Femur (tissue), 1 donor: ENCODE measurements at places on chromosomes 3 and 15.

DNA sequence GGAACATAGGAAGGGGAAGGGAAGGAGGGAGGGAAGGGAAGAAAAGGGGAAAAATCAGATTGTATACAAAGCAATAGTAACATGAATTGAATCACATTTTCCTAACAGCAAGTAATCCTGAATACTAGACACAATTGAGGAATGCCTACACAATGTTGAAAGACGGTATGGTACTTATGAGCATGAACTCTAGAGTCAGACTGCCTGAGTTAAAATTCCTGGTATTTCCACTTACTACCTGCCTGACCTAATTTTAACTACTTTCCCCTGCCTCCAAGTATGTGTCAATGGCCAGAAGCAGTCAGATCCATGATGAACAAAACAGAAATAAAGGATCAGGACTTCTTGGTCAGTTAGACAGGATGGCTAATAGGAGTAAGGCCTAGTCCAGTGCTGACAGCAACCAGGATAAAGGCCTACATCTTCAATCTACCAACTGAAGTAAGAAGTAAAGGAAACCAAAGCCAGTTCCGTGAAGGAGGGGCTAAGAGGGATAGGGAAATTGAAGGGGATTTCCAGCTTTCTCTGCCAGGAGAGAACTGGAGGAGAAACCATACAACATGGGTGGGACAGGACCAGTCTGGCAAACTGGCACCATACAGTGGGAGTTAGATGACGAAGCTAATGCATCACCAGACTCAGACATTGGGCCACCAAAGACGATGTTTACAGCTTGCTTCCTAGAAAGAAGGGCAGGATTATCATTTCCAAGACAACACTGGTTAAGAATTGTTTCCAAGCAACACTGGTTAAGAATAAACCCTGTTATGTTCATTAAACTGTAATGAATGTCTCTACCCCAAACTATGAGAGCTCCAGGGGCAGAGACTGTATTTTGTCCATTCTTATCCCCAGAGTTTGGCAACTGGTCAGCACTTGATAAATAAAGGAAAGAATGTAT is 151.6 kb upstream of the UBE2E2 start:
- DNase-seq = no peak

DNA sequence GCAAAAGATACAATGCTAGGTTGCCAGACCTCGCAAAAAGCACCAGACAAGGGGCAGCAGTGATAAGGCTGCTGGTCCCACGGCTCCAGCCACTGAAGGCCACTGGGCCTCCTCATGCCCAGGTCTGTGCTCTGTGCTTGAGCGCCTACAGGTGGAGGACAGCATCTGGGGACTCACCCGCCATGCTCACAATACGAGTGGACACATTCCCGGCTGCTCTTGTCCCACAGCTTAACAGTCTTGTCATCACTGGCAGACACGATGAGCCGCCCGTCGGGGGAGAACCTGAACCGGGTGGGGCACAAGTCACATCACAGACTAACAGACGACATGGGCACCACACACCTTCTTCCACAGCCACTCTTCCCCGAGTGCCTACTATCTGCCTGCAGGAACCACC is 7.4 kb downstream of the POC1A start:
- peak; percentile 17 for DNase-seq

GRCh38 chr3:39260957-39261356 is 18.9 kb downstream of the CX3CR1 start:
- peak; percentile 89 for DNase-seq

DNA sequence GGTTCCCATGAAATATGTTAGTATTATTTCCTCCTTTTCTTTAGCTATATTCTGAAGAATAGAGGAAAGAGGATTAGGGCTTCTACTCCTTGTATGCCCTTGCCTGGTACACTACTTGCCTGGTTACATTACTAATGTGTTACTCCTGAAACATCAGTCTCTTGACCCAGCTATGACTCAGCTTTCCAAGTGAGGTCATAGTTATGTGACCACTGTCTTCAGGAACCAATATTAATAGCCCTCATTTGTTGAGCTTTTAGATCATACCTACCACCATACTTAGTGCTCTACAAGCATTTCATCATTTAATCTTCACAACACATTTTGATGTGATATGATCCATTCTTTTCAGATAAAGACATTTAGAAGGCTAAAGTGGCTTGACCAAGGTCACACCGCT is 60.3 kb downstream of the CMSS1 start:
- no peak for DNase-seq

DNA sequence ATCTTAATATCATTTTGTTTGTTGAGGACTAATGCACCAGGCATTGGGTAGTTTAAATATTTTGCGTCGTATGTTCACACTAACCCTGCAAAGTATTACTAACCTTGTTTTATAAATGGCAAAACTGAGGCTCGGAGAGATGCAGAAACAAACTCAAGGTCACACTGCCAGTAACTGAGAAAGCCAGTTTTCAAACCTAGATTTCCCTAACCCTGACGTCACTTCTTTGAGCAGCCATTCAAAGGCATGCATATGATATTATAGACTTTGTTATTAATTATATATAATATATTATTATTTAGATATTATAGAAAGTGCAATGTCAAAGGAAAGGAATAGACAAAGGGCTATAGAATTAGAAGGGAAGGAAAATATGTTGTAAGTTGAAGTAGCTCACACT is 167.6 kb upstream of the EOMES start:
- no peak for DNase-seq

- peak; percentile 8 for DNase-seq
These were observed 21.0 kb downstream of the XXYLT1 start for GRCh38 chr3:195249858-195250464.

- DNase-seq = no peak
These were observed 43.2 kb downstream of the RIOX2 start for GRCh38 chr3:97928986-97929385.

DNA sequence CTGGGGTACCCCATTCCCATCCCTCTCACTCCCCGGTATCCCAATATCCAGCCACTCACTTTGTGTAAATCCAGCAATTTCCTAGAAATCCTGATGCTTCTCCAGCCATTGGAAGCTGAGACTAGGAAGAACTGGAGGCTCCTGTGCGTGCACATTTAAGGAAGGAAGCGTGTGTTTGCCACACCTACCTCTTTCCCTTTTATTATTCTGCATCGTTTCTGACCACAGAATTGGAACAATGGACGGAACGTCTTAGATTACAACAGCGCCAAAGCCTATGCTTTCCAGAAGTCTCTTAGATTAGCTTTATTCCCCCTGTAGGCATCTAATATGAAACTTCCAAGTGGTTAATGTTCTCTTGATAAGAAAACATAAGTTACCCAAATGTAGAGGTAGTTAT is 234.8 kb upstream of the TRIM42 start:
- no peak for DNase-seq

DNA sequence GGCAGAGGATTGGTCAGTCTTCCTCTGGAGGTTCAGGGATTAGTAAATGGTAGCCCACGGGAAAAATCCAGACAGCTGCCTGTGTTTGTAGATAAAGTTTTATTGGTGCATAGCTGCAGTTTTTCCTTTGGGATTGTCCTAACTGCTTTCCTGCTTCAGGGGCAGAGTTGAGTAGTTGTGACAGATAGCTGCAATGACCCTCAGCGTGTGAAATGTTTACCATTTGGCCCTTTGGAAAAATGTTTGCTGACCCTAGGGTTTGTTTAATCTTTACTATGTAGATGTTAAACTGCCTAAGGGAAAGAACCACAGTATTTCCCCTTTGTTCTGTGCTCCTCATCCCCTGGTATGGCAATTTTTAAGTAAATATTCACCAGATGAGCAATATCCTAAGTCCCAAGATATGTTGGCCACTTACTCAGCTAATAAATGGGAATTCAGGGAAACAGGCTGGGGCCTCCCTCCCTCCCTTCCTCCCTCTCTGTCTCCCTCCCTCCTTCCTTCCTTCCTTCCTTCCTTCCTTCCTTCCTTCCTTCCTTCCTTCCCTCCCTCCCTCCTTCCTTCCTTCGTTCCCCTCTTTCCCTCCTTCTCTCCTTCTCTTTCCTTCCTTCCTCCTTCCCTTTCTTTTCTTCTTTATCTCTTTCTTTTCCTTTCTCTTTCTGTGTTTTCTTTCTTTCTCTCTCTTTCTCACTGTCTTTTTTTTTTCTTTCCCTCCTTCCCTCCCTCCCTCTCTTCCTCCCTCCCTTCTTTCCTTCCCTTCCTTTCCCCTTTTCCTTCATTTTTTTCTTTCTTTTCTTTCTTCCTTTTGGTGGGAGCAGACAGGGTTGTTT is 234.6 kb upstream of the BHLHE40 start:
- DNase-seq = no peak

DNA sequence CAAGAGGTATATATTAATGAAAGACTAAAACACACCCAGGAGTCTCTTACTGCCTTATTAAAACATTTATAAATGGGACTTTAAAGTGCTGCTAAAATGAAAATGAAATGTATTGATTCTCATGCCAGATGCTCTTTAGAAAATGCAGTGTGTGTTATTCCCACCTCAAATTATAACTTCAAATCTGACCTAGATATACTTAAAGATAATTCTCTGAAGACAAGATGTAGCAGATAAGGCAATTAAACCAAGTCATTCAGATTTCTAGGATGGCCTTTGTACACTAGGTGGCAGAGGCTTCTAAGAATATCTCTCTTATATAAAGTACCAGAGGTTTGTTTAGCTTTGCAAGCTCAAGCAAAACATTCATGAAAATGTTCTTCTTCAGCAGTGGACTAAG is 26.9 kb upstream of the GOLGA8B start:
- no peak for DNase-seq

DNA sequence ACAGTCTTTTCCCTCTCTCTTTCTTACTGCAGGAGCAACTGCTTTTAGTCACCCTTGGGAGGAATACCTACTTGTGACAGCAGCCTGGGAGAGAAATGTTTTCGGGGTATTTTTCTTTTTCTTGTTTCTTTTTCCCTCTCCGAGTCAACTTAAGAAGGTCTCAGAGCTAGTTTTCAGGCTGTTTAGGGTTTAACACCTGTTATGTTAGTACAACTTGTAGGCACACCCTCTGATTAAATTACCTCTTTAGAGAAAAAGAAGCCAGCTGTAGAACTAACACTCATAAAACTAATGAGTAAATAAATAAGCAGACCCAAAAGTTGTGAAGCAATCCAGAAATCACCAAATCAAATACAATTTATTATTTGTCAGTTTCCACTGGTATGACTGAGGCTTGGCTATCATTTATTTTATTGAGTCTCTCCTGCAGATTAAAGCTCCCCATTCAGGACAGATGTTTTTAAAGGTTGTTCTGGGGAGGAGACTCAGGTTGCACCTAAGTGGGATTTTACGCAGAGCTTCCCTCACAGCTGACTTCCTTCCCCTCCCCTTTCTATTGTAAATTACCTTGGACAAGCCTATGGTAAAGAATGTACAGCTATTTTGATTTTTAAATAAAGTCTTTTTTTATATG is 112.5 kb downstream of the FOXB1 start:
- no peak for DNase-seq

- no peak for DNase-seq
These were observed 3.0 kb upstream of the FEZF2 start for GRCh38 chr3:62376454-62376720.

- DNase-seq = no peak
These were observed 5.7 kb upstream of the CSPG4 start for GRCh38 chr15:75718328-75718727.

DNA sequence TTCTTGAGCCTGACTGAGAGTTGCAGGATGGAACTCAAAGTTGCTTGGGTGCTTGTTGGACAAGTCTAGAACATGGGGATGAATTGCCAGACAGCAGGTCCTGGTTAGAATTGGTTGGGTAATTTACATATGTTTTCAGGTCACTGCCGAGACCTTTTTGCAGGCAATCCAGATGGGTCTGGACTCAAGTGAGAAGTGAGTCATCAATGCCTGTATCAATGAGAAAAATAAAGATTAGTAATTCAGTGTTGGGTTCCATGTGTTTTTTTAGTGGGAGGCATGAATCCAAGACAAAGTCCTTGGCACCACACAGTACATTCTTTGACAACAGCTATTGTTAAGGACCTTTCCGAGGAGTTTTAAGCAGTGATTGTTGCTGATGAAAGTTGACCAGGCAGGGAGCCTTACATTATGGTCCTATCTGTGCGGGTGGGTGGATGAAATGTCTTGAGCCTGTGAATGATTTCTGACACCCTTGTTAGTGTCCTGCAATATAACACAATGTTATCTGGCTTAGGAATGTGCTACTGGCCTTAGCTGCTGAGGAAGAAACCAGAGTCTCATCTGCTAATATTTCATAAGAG is 77.7 kb downstream of the CRYGS start:
- no peak for DNase-seq

GRCh38 chr3:143839980-143840379 is 8.3 kb downstream of the SLC9A9 start:
- no peak for DNase-seq

- no peak for DNase-seq
These were observed 4.3 kb downstream of the ZNF592 start for GRCh38 chr15:84752700-84753099.

DNA sequence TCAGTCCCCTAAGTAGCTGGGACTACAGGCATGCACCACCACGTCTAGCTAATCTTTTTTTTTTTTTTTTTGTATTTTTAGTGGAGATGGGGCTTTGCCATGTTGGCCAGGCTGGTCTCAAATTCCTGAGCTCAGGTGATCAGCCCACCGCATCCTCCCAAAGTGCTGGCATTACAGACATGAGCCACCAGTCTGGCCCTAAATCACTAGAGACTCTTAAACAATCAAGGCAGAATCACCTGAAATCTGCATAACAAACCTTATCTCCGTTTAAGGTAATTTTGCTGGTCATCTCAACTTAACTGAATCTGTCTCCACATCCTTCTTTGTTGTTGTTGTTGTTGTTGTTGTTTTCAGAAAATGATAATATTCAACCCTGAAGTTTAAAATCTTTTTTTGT is 5.6 kb upstream of the TRMT10C start:
- no peak for DNase-seq

DNA sequence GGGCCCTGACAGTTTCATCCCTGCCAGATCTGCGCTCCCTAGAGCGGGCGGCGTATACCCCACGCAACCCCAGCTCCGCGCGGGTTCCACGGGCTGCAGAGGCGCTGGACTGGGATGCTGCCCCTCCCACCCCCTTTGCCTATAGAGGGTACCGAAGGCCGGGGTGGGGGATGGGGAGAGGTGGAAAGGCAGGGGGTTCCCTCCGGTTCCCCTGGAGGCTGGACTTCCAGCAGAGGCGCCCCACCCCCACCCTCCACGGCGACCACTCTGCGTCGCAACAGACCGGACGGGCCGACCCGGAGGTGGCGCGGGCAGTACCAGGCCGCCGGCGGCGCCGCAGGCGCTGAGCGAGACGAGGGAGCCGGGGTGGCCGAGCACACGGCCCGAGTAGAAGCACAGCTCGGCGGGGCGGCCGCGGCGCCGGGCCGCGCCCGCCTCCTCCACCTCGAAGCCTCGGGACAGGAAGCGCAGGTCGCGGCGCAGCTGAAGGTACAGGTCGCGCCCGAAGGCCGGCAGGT is 995 bp downstream of the ADAMTS17 start:
- DNase-seq = no peak
